Esophagus muscularis mucosa (tissue), 4 donors: ENCODE measurements at places on chromosomes 11 and 22. TPM values are rescaled to one million over a fixed set of nuclear protein-coding genes. Genes with fewer than 3 reads are reported as not detected.

The HBB gene
- total RNA-seq = 6.6 TPM

DNA sequence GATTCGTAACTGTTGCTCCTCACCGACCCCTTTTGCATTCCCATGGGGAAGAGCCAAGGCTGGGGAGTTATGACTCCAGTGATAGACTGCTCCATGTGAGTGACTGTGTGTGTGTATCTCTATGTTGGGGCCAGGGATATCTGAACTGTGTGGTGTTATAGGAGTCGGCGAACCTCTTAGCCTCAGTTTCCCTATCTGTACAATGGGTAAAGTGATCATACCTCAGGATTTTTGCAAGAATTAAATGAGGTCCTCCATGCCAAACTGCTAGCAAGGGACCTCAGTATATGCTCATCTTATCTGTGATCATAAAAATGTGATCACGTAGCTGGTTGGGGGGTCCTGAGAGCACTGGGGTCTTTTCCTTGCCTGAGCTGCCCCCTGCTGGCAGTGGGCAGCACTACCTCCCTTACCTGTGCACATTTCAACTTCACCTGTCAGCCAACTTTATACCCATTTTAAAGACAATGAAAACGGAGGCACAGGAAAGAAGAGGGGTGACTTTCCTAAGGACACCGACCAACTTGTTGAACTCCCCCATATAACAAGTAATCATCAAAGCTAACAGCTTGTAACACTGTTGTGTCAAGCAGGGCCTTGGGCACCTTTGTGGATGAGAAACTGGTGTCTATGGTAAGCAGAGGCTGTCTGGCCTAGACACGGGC lies 1.4 kb upstream of the DPP3 start:
- H3K4me3 ChIP-seq = peak overlapping the region; percentile 67
- H3K36me3 ChIP-seq = peaks cover 41% of the 10 kb centered on the region
- H3K27me3 ChIP-seq = no peaks in the 10 kb centered on the region
- DNase-seq = no peak
- peak overlapping the region; percentile 94 for H3K27ac ChIP-seq
- H3K4me1 ChIP-seq = peaks cover 8% of the 10 kb centered on the region

The SSTR3 gene
- total RNA-seq = not detected

DNA sequence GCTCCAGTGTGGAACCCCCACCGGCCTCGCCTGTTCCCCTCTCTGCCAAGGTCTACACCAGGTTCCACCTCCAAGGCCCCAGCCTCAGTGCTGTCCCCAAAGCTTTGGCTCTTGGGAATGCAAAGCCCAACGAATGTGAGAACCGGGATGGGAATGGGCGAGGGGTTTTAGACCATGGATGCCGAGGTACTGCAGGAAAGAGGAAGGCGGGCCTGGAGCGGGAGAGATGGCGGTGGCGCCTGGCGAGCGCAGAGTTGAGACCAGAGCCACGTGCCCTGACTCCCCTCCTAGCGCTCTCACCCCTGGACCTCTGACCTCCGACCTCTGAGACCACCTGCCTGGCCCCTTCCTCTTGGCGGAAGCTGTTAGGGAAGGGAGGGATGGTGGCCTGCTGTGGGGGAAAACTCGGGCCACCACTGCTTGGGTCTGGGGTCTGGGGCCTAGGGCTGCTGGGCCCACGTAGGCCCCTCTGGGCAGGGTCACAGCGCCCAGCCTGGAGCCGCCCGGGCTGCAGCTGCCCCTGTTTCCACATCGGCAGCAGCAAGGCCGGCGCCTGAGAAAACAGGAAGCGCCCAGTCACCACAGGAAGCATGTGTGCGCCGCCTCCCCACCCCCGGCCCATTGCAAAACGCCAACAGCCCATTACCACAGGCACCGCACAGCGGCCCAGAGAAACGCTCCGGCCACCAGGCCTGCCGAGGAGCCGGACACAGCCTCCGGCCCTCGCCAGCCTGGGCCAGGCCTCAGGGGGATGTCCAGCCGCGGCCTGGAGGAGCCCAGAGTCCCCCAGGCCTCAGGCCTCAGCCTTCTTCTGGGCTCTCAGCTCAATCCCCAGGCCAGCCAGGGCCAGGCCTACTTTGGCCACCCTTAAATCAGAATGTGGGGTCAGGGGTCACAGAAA lies 13.8 kb upstream of the SLC39A13 start:
- H3K4me3 ChIP-seq = peak overlapping the region; percentile 31
- peaks cover 11% of the 10 kb centered on the region for H3K4me1 ChIP-seq
- no peaks in the 10 kb centered on the region for H3K27me3 ChIP-seq
- DNase-seq = no peak

The SUN2 gene
- total RNA-seq = 417 TPM

The SLC25A17 gene
- total RNA-seq = 9.6 TPM

DNA sequence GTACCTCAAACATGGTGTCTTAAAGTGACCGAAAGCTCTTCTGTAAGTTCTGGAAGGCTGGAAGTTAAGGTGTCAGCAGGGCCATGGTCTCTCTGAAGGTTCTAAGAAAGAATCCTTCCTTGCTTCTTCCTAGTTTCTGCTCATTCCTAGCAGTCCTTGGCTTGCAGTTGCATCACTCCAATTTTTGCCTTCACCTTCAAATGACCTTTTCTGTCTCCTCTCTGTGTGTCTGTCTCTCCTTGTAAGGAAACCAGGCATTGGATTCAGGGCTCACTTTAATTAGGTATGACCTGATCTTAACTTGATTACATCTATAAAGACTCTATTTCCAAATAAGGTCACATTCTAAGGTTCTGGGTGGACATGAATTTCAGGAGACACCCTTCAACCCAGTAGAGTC lies 8.7 kb downstream of the AASDHPPT start:
- DNase-seq = no peak
- H3K4me1 ChIP-seq = peaks cover 75% of the 10 kb centered on the region
- peak overlapping the region; percentile 2 for H3K27ac ChIP-seq
- H3K27me3 ChIP-seq = no peaks in the 10 kb centered on the region
- no peak overlapping the region for H3K4me3 ChIP-seq

DNA sequence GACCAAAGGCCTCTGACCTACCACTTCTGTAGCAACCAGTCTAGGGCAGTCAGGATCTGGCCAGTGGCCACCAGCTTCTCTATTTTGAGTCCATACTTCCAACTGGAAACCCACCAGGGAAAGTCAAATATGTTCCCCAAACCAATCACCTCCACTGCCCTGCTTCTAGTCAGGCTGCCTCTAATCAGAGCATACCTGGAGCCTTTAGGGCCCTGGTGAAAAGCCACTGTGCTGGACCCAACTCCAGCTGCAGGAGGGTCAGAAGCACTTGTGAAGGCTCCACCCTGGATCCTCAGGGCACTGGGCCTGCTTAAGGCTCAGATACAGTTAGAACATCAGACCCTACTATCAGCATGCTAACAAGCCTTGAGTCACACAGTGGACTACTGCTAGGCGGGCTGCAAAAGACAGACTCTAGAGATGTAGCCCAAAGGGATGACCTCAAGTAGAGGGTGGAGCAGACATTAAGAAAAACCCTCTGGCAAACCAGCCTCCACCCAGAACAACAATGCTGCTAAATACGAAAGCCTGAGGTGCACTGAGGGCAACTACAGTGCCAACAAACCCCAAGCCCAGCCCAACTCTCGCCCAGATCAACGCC lies 69.2 kb downstream of the DGCR2 start:
- no peaks in the 10 kb centered on the region for H3K4me1 ChIP-seq
- no peak for DNase-seq
- H3K4me3 ChIP-seq = no peak overlapping the region
- H3K36me3 ChIP-seq = peaks cover 77% of the 10 kb centered on the region
- no peak overlapping the region for H3K27ac ChIP-seq
- no peaks in the 10 kb centered on the region for H3K27me3 ChIP-seq

The C11orf87 gene
- not detected for total RNA-seq
